ENCODE measurements at places on chromosomes 2 and 18.

DNA sequence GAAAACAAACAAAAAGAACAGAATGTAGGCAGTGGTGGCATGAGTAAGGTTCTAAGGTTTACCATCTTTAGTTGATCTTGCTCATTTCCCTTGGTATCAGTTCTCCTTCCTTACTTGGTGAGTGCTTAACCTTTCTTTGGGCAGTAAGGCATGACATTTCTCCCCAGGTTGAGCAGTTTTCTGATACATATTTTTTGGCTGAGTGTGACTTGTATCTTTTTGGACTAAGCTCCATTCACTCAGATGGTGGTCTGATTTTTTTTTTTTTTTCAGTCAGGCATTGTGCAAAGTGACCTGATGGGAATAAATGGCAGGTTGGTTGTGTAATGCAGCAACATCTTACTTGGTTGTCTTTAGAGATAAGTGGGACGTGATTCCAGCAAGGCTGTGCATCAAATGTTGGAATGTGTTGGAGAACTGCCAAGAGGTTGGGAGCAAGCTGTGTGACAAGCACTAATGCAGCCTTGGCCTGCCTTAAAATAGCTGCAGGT is 15.1 kb downstream of the SPTBN1 start:
- no peak for DNase-seq

GRCh38 chr18:7537145-7537544 is 30.0 kb upstream of the PTPRM start:
- no peak for DNase-seq

- no peak for DNase-seq
These were observed 16.0 kb upstream of the SERPINB3 start for GRCh38 chr18:63677500-63678225.

DNA sequence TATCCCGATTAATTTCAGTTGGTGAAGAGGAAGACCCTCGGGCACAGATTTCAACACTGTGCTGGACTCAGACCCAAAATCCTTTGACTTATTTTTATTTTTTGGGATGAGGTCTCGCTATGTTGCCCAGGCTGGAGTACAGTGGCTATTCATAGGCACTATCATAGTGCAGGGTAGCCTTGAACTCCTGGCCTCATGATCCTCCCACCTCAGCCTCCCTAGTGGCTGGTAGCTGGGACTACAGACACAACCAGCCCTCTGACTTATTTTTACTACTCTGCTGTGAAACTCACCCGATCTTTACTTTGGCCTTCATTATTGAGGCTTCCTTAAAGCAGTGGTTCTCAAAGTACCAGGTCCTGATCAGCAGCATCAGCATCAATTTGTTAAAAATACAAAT is 18.2 kb upstream of the ADAM17 start:
- DNase-seq = no peak

DNA sequence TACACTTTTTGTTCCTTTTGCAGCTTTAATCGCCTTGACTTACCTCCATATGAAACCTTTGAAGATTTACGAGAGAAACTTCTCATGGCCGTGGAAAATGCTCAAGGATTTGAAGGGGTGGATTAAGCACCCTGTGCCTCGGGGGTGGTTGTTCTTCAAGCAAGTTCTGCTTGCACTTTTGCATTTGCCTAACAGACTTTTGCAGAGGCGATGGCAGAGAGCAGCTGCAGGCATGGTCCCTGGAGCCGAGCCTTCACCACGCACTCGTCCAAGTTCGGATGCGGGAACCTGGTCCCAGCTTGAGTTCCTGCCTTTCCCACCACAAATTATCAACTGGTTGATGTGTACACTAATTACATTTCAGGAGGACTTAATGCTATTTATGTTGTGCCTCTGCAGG is 232.7 kb downstream of the ALPK2 start:
- no peak for DNase-seq
